ENCODE measurements at places on chromosomes 11 and 22.

DNA sequence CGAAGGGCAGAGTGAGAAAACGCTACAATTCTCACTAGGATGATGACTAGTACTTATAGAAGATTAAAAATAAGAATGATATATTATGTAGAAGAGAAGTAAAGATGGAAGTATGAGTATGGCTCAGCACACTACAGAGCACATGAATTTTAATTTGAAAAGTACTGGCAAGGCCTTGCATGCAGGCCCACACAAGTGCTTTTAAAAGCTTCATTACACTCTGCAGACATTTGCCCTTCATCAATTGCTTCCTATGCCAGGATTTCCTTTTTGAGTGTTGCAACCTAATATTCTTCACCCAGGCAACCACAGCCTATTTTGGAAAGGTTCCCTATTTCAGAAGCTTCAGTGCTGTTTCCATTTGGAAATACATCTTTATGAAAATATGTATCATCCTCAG lies 81.1 kb downstream of the LARGE2 start:
- no peak for DNase-seq

- DNase-seq, result no peak
Measured at GRCh38 chr11:114135737-114136151, 76.2 kb downstream of the ZBTB16 start.

DNA sequence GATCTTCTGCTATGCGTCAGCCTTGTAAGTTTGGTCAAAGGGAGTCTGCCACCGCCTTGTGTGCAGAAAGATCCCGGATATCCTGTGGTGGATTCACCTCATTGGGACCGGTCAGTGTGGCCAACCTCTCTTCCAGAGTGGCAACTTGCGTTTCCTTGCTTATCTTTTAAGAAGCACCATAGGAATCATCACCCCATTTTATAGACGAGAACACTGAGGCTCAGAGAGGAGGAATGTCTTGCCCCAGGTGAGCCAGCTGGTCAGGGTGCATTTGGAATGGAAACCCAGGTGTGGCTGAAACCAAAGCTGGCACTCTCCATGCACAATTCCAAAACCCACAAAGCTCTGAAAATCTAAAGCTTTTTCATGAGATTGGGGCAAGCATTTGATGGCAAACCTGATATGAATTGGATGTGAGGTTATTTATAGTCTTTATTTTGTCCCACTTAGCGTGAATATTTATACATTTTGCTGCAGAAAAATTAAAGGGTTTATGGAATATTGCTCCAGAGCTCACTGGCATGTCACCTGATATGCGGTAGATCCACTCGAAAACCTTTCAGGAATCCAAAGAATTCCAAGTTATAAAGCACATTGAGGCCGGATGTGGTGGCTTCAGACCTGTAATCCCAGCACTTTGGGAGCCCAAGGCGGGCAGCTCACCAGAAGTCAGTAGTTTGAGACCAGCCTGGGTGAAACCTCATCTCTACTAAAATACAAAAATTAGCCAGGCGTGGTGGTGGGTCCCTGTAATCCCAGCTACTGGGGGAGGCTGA lies 12.1 kb upstream of the EIF3D start:
- DNase-seq, result no peak

DNA sequence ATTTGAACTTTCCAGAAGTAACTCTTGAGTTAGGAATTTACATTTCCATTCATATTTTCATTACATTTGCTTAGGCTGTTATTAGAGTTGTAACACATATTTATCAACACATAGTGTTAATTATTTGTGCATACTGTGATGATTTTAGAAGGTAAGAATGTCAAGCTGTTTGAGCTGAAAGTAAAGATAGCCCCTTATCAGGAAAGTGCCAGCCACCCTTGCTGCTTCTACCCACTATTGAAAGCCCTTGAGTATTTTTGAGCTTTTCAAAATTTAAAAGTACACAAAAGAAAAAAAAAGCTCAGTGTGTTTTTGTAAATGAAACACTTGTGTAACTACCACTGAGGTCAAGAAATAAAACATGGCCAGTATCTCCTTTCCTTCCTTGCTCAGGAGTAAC lies 8.0 kb downstream of the APLP2 start:
- no peak for DNase-seq

- no peak for DNase-seq
Measured at GRCh38 chr11:123796226-123796625, 9.9 kb downstream of the OR6M1 start.

DNA sequence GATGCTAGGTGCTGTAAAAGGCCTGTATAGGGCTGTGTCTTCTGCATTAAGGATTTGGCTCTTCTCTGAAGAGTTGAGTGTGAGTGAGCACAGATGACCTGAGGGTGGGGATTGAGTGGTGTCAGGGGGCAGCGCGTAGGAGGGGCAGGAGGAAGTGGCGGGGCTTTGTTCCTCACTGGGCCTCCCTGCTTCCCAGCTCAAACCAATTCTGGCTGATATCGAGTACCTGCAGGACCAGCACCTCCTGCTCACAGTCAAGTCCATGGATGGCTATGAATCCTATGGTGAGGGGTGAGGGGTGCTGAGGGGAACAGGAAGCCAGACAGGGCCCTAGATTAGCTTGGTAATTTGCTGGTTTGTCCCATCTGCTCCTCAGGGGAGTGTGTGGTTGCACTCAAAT lies 9.1 kb downstream of the PHOX2A start:
- DNase-seq, result no peak

GRCh38 chr11:91869686-91870085 lies 354.9 kb upstream of the FAT3 start:
- no peak for DNase-seq

GRCh38 chr11:70367071-70367470 lies 31.3 kb upstream of the CTTN start:
- no peak for DNase-seq

GRCh38 chr11:108606495-108607160 lies 13.1 kb upstream of the EXPH5 start:
- DNase-seq, result no peak

GRCh38 chr22:26616650-26617049 lies 1.2 kb downstream of the CRYBB1 start:
- DNase-seq, result no peak

- no peak for DNase-seq
Measured at GRCh38 chr22:24338726-24339451, 68.3 kb downstream of the SPECC1L start.

DNA sequence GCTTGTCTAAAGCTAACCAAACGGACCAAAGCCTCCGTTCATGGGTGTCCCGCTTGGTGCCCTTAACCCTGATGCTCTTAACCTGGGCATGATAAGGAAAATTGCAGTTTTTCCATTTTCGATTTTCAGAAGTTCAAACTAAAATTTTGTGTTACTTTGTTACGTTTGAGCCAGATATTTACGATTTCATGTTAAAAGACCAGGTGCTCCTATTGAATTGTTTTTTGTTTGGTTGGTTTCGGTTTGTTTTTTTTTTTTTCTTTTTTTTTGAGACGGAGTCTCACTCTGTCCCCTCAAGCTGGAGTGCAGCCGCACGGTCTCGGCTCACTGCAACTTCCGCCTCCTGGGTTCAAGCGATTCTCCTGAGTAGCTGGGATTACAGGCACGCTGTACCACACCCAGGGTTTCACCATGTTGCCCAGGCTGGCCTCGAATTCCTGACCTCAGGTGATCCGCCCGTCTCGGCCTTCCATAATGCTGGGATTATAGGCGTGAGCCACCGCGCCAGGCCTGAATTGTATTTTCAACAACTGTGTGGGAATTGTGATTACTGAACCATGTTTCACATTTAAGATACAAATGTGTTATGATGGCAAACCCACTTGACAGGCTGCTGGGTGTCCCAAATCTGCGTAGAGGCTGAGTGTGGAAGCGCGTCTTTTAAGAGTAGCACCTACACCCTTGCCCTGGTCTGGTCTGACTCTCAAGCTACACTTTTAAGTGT lies 864 bp upstream of the USP28 start:
- no peak for DNase-seq

- no peak for DNase-seq
Measured at GRCh38 chr11:44989831-44990566, 39.3 kb upstream of the TP53I11 start.

DNA sequence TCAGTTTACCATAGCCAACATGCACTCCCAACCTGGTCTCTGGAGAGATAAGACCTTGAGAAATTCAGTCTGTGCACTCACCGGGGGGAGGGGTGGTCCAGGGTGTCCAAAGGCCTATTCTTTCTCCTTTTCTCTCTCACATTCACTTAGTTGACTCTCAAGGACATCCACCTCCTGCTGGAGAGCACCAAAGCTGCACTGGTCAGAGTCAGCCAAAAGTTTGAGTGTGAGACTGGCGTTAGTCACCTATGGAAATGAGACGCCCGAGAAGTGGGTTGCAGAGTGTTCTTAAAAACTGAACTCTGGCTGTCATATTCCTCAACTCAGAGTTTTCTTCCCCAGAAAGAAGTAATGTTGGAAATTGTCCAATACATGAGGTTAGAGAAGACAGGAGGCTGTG lies 5.0 kb upstream of the UBQLNL start:
- DNase-seq, result no peak

DNA sequence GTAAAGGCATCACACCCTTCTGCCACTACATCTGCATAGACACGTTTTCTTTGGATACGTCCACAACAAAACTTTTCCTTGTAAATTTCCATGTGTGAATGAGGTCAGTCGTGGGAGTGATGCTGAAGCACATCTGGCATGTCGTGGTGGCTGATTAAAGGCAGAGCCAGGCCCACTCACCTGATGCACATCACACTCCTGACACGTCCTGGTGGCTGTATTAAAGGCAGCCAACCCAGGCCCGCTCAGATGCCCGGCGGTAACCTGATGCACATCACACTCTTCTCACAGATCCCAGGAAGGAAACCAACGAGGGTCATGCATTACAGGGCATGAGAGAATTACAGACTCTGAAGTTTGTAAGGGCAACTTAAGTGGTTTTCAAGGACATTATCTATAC lies 321.6 kb upstream of the B3GAT1 start:
- no peak for DNase-seq

- no peak for DNase-seq
Measured at GRCh38 chr22:17823226-17823625, 49.0 kb upstream of the BID start.

- DNase-seq, result no peak
Measured at GRCh38 chr11:46277622-46278386, at the start of gene CREB3L1. Gene CREB3L1 (plus strand): TSS chr11:46277662. CDS start chr11:46278112, 450 bp downstream.

DNA sequence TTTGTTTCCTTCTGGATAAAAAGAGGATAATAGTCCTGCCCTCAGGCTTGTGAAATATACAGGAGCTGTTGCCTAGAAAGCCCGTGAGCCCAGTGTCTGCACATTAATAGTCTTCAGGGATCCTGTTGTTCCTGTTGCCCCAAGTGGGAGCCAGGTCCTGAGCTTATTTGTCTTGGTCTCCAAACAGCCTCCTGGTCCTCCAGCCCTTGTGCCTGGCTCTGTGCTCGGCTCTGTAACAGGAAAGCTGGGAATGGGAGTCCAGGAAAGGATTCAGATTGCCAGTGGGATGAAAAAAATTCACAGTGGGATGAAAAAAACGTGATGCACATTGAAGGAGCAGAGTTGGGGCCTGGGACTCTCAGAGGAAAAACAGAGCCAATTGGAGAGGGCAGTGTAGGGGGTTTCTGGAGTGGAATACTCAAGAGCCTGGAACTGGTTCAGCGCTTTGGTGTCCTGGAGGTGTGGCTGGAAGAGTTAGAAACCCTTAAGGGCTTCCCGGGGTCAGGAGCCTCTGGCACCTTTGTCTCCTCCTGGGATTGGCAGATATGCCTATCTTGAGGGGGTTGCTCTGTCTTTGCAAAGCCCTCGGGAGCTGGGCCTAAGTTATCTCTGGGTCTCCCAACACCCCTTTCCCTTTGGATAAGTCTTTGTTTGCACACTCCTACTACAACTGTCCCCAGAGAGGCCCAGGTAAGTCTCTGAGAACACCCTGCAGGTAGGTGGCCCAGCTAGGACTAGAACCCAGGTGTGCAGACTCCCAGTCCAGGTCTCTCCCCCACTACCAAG lies 2.3 kb upstream of the INPPL1 start:
- DNase-seq, result no peak

- no peak for DNase-seq
Measured at GRCh38 chr11:126308271-126308671, 4.4 kb downstream of the DCPS start.

GRCh38 chr11:72423840-72424239 lies 10.5 kb downstream of the CLPB start:
- DNase-seq, result no peak

DNA sequence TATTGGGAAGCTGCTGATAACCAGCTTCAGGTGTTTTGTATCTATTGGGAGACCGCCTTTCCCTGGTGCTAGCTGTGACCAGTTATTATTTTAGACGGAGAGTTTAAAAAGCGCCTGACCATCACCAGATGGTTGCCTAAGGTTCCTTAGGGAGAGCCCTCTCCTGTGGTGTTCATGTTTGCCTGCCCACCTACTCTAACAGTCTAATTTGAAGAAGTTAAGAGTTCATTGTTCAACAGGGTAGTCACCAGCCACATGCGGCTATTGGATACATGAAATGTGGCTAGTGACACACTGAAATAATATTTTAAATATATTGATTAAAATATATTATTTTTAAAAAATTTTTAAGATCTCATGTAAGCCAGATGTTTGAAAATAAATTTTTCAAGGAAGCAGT lies 71.3 kb upstream of the SLN start:
- DNase-seq, result no peak

- DNase-seq, result no peak
Measured at GRCh38 chr22:43305806-43306205, 37.4 kb downstream of the SCUBE1 start.

- no peak for DNase-seq
Measured at GRCh38 chr11:6418557-6419008, 311 bp downstream of the APBB1 start.

GRCh38 chr11:121587182-121587581 lies 134.4 kb upstream of the SORL1-AS1 start:
- DNase-seq, result no peak

DNA sequence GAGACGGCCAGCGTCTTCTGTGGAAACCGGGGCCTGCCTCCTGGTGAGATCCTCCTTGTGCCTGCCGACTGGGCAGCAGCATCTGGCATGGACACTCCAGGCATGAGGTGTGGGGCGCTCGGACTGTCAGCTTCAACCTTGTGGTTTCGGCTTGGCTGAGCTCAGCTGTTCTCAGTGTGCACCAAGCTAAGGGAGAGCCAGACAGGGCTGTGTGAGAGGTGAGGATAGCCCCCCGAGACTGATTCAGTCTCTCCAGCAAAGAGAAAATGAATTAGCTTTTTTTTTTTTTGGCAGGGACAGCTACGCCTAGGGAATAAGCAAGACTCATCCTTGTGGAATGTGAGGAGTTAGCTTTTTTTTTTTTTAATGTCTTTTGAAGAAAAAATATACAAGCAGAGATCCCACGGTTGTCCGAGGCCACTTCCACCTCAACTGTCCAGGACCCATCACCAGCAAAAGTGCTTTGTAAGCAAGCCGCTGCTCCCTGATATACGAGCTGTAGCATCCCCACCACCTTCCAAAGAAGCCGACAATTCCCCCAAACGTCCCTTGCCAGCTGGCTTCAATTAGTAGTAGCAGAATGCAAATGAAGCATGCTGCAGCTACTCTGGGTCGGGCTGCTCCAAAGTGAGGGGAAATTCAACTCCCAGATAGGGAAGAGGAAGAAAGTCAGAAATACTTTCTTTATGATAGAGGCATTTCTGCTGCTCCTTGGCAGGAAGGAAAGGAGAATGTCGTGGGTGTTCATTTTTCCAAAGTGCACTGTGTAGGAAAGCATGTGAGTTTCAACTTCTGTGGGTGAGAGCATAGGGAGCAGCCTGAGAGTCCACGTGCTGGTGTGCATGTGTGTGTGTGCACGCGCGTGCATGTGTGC lies 9.7 kb upstream of the THY1 start:
- no peak for DNase-seq
